ENCODE measurements at places on chromosomes 4 and X.

- DNase-seq = no peak
These were observed 301.9 kb downstream of the BMPR1B start for GRCh38 chr4:95059663-95060062.

DNA sequence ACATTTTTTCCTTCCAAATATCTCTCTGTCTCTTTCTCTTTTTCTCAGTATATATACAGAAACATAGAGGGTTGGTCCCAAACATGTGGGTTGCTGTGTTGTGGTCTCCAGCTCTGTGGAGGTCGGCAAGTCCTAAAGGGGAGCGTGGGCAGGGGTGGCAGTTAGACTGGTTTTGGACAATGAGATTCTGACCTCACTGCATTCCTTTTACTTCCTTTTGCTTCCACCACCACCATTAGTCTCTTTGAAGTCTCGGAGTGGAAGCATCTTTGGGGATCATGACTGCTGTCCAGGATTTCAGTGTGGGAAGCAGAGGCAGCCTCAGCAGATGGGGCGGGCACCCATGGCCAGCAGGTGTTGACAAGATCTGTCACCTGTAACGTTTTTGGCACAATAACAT lies 1091.8 kb downstream of the RAPGEF2 start:
- DNase-seq = no peak

DNA sequence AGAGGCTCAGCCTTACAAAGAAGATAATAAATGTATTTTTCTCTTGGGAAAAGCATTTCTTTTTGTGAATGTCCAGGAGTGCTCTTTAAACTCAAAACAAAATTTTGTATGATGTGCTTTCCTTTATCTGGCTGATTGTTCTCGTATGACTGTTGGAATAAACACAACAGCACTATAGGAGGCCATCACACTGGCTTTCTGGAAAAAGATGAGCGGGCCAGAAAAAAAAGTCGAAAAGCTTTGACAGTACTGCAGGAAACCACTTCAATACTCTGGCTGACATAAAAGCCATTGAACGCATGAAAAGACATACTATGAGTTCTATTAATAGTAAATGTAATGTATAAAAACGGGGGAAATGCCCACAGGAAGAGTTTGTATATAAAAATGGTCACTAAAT lies 64.7 kb upstream of the CTSO start:
- DNase-seq = no peak

DNA sequence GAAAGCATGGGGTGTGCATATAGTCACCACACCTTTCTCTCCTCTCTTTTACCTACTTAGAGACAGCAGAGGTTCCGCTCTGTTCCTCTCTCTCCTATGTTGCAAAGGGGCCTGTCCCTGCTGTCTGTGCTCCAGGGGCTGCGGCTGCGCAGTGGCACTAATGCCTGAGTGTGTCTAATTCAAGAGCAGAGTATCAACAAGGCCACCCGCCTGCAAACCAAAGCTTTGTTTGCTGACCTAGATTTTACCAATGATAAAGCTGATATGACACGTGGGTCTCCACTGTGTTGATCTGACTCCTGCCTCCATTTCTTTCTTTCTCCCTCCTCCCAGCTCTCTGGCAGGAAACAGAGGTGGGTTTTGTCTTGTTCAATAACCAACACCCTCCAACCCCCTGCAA lies 74.9 kb downstream of the NSG1 start:
- peak; percentile 47 for DNase-seq

GRCh38 chr4:40924096-40924792 lies 174.5 kb downstream of the NSUN7 start:
- peak; percentile 67 for DNase-seq

DNA sequence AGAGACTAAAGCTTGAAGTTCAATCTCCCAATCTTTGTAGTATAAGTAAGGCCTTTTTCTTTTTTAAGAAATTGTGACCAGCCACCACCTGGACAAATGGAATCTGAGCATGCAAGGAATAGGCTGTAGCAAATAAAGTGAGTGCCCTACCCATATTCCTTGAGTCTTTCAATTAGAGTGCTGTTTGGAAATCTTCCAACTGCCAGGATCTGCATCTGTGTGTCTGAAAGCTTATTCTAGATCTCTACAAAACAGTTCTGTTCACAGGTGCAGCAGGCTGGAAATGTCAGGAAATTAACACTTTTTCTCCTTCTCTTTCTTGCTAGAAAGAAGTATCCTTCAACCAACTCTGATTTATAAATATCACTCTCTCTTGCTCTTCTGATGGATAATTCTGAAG lies 76.7 kb upstream of the NDST3 start:
- no peak for DNase-seq

DNA sequence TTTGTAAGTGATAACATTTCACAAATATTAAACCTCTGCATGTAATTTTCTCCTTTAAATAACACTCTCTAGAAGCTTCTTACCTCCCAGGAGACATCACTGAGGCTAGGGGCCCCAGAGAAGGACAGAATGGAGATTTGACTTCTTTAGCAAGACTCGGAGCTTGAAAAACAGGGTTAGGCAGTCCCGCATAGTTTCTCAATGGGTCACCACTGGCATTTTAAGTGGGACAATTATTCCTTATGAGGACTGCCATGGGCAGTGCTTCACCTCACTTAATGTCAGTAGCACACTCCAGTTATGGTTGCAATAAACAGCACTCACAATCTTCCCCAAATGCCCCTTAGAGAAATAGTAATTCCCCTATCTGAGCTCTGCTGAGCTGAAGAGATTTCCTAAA lies 66.7 kb upstream of the NOCT start:
- DNase-seq = no peak

GRCh38 chrX:30212172-30212571 lies 3.2 kb upstream of the MAGEB2 start:
- no peak for DNase-seq

Measured in liver (tissue), 10 donors.